Effector memory CD8-positive, alpha-beta T cell (primary cell): ENCODE measurements at places on chromosomes 13 and 19.

DNA sequence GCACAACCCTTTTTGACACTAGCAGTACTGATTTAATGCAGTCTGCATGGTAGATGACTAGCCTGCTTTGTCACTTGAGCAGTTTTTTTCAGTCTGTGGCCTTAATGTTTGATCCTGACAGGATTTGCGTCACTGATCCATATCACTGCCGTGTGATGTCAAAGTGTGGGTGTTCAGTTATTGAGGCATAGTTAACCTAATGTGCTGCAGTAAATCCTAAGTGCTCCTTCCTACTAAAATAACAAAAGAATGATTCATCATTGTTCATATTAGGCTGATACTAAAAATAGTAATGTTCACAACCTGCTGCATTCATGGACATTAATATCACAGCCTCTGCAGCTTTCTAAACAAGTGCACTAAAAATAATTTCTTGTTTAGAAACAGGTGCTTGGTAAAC, 121.9 kb upstream of the MLNR start:
- DNase-seq: no peak

DNA sequence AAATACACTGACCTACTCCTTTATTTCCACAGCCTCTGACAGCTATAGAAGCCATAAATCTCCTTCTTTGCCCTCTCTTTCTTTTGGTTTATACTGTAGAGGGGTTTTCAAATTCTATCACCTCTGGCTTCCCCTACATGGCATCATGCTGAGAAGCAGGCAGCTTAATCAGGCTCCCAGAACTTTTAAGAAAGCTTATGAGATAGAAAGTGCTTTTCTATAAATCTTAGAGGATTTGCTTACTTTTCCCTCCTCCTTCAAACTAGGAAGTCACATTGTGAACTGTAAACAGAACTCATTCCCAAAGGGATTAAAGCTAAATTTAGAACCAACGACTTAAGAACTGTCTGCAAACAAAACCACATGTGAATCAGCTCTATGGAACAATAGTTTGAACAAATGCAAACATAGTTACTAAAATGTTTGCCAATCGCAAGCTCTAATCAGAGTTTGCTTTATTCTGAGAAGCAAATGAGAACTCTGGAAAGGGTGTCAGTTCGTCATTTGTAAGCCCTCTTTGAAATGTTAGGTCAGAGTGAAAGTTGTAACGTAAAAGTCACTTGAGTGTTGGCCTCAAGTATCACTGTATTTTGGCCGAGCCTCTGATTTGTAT, 344.1 kb downstream of the RFC3 start:
- no peak for DNase-seq

- no peak for DNase-seq
Measured at GRCh38 chr13:47415048-47415447, 518.2 kb upstream of the HTR2A start.

DNA sequence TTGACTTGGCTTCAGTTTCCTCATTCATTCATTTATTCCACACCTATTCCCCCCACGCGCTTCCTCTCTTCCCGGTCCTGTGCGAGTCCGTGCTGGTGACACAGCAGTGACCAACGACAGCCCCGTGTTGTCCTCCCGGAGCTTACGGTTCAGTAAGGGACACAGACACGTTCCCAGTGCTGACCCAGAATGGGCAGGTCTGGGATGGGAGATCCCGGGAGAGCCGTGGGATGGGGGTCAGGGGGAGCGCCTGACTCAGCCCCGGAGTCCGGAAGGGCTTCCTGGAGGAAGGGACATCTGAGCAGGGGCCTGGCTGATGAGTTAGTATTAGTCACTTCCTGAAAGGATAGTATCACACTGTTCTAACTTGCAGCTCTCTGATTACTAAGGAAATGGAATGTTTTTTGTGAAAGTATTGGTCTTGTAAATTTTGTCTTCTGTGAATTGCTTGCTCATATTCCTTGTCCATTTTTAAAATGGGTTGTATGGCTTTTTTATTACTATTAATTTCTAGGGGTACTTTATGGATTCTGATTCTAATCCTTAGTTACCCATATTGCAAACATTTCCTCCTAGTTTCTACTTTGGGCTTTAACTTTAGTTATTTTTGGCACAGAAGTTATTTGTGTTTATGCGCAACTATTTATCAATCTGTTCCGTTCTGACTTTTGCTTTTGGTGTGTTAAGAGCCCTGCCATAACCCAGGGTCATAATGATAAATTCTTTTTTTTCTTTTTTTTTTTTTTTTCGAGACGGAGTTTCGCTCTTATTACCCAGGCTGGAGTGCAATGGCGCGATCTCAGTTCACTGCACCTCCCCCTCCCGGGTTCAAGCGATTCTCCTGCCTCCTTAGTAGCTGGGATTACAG, 708 bp upstream of the ERCC1 start:
- DNase-seq: no peak

DNA sequence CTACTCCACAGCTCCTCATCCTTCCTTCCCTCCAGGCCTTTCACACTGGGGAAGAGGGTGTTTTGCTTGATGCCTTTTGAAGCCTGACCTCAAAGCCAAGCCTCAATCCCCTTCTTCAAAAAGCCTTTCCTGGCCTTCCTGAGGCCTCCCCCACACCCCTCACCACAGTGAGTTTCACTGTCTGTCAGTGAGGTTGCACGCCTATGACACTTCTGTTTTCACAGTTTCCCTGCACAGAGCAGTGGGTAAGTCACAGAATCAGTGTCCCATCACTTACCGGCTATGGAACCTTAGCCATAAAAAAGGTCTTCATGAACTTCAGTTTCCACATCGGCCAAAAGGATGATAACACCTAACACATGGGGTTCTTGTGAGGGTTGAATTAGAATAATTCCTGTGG, 371.4 kb downstream of the UQCRFS1 start:
- DNase-seq: no peak

DNA sequence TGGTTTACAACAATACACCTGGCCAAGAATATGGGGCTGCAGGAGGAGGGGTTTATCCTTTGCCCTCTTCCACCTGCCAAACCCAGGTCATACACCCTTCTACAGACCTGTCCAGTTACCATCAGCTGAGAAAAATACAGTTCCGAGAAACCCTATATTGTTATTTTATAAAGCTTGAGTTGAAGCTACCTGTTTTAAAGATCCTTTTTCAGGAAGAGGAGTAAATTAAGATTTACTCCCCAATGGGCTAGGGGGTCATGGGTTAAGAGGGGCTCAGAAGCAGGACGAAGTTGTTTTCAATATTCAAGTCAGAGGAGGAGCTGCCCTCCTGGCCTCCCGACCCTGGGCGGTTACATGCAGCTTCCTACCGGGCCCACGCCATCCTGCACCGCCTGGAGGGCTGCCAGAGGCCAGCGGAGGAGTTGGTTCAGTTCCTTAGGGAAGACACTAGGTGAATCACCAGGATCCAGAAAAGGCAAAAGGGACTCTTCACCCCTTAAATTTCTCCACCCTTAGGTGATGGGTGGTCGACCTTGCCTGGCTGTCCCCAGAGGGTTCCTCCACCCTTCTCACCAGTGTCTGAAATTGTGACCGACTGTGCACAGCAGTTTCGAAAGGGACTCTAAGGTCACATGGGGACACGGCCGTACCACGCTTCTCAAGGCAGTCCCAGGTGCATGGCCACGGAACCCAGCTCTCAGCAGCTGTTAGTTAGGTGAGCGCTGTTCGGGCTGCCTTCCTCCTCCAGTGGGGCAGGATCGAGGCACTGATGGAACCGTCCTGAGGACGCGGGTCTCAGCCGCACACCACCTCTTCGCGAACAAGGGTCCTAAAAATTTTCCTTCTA, 1.2 kb downstream of the GJB2 start:
- DNase-seq: no peak

DNA sequence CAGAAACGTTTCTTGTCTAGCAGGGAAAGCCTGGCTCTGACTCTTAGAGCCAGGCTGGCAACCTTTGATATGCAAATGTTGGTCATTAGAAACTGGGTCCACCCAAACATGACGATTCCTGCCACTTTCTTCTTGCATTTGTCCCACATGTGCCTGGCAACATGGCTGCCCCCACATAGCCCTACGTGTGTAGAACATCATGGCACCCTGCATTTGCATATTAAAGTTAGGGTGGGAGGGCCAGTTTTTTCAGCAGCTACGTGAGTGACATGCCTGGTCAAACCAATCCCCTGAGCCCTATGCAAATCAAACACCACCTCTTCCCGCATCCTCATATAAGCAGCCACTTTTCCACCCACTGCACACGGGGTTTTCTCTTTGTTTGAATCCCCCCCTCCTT, 95.0 kb downstream of the LIG4 start:
- no peak for DNase-seq

DNA sequence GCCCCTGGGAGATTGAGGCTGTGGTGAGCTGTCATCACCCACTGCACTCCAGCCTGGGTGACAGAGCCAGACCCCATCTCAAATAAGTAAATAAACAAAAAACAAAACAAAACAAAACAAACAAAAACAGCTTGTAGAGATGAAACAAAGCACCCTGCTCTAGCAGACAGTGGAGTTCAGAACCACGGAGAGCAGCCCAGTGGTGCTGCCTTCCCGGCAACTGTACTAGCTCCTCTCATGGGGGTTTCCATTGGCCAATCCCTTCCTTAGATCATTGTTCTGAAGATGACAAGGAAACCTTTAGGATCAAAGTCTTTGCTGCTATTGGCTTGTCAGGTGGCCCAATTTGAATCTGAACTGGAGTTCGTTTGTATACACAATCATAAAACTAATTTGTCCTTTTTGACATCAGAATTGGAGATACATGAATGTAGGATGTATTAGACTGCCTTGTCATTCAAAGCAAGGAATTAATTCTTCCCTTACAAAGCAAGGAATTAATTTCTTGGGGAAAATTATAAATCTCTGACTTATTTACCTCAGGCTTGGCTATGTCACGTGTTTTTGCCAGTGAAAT, 19.7 kb upstream of the SYCN start:
- DNase-seq: no peak

GRCh38 chr19:42193706-42194105, 23.8 kb downstream of the DEDD2 start:
- DNase-seq: no peak

DNA sequence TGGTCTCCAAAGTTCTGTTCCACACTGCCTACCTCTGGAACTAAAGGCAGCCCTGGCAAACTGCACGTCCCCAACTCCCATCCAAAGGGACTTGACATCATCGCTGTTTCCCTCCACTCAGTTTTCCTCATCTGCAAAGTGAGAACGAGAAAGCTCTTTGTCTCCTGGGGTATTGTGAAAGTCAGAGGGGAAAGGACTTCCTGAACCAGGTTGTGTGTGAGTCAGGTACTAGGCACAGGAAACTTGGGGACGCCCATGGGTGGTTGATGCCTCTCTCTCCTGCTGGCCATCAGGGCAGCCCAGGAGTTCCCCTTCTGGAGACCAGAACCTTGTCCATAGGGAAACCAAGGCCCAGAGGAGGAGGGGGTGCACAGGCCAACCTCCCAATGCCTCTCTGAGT, 4.7 kb downstream of the CRLF1 start:
- DNase-seq: no peak

- no peak for DNase-seq
Measured at GRCh38 chr13:102715447-102715846, 20.6 kb upstream of the METTL21C start.
